A673 (cell line): ENCODE measurements at places on chromosomes 3 and 15. TPM values are rescaled to one million over a fixed set of nuclear protein-coding genes. Genes with fewer than 3 reads are reported as not detected.

The DCBLD2 gene
- 29.9 and 33.6 TPM in 2 replicates for total RNA-seq

The SERINC4 gene
- total RNA-seq, result 0.33 TPM in 1 of 2 replicates, not detected in the other

The CKMT1A gene
- 0.41 TPM in 1 of 2 replicates, not detected in the other for total RNA-seq

The DYNLT2B gene
- total RNA-seq, result 23.3 and 24.6 TPM in 2 replicates

The PLSCR2 gene
- total RNA-seq, result not detected in 2 replicates

The NTRK3 gene
- not detected in 2 replicates for total RNA-seq

The B3GALNT1 gene
- total RNA-seq, result 2.5 and 3.0 TPM in 2 replicates

The MYH15 gene
- total RNA-seq, result 1.1 and 1.2 TPM in 2 replicates

The IGSF10 gene
- total RNA-seq, result 10.5 and 13.6 TPM in 2 replicates

The STRIT1 gene
- not detected in 2 replicates for total RNA-seq

The MORC1 gene
- 0.68 and 0.88 TPM in 2 replicates for total RNA-seq

The CPNE4 gene
- total RNA-seq, result 2.9 and 5.7 TPM in 2 replicates

The WDR5B gene
- total RNA-seq, result 4.6 and 5.4 TPM in 2 replicates

The OR5K2 gene
- not detected in 2 replicates for total RNA-seq

The GYG1 gene
- total RNA-seq, result 5.1 and 8.7 TPM in 2 replicates

The ZNF35 gene
- 11.3 and 13.0 TPM in 2 replicates for total RNA-seq

The WDR72 gene
- not detected in 2 replicates for total RNA-seq

The TF gene
- 0.11 and 0.13 TPM in 2 replicates for total RNA-seq

The PLCB2 gene
- total RNA-seq, result 5.6 and 6.6 TPM in 2 replicates

The ACKR4 gene
- total RNA-seq, result not detected in 2 replicates

The C3orf20 gene
- total RNA-seq, result 0.17 and 0.28 TPM in 2 replicates

The EPHB1 gene
- 0.11 and 0.61 TPM in 2 replicates for total RNA-seq

The P3H2 gene
- total RNA-seq, result 19.6 and 21.7 TPM in 2 replicates

The SCG5 gene
- 0.90 and 3.1 TPM in 2 replicates for total RNA-seq

The MASP1 gene
- total RNA-seq, result not detected in 2 replicates

The TEX9 gene
- total RNA-seq, result 18.0 TPM in 2 replicates

The BUB1B gene
- 190 and 196 TPM in 2 replicates for total RNA-seq

The HIGD2B gene
- not detected in 2 replicates for total RNA-seq

The TICRR gene
- 55.7 and 56.5 TPM in 2 replicates for total RNA-seq

The TMEM40 gene
- total RNA-seq, result not detected in 2 replicates

The ULK3 gene
- 53.3 and 58.3 TPM in 2 replicates for total RNA-seq

The ADCY5 gene
- total RNA-seq, result 0.21 and 0.22 TPM in 2 replicates

The GPR176 gene
- total RNA-seq, result 5.4 and 5.6 TPM in 2 replicates
